ENCODE measurements at places on chromosomes 6 and 20.

DNA sequence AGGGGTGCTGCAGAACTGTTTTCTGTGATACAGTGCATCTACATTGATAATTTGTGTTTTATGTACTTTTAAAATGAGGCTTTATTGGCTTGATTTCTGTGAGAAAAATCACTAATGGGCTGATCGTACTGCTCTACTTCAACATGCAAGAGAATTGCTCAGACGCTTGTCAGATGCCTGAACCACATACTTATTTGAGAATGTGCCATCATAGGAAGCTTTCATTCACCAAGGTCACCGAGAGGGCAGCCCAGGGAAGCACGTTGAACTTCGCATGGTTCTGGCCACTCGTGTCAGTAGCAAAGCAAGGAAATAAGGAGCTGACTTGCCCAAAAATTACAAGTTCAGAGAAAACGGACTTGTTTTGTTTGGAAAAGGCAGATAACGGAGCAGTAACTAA is 168.5 kb upstream of the AKAP12 start:
- no peak for DNase-seq

DNA sequence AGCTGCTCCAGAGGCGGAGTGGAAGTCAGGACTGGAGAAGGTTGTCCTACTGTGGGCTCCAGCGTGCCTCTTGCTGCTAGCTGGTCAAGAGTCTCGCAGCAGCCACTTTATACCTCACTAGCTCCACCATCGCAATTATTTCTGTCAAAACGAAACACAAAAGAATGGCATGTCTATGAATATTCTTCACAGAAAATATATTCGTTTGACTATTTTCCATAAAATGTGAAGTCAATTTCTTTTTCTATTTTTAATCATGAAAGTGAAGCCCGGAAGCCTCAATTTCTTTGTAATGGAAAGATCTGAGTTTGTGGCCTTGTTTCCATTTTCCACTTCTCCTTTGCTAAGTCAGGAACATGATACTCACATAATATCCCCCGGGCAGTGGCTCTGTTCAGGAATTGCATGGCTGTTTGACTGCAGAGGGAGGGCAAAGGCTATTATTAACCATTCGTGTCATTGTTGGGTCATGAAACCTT is 51.7 kb downstream of the DTD1 start:
- no peak for DNase-seq

DNA sequence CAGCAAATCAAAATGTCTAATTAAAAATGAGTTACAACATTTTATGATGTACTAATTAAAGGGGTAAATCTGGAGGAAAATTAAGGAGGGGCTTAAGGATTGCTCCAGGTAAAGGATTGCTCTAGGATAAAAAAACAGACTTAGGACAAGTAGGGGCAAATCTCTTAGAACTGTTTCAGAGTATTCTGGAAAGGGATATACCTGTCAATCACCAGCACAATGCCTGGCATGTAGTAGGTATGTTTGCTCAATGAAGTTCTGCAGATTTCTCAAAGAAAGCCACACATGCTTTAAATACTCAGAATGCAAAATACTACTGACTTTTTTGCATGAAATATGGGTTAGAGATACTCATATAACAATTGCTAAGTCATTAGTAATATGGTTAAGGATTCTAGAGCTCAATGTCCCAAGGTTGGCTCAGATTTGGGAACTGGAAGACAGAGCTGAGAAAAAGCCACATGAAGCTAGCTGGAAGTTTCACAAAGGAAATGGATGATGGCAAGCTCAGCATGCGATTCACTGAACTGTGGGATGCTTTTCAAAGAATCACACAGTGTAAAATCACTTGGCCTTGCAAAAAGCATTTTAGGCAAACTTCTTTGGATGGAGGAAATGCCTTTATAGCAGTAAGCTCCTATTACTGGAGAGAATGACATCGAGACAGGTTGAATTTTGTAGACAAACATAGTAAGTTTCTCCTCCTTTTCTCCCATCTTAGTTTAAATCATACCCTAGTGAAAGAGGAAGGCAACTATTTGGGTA is 72.8 kb downstream of the MAP3K5 start:
- DNase-seq = no peak

- no peak for DNase-seq
Observed at GRCh38 chr20:59258221-59258621, 42.2 kb upstream of the EDN3 start.

GRCh38 chr6:3940703-3941102 is 91.5 kb downstream of the FAM50B start:
- no peak for DNase-seq

- DNase-seq = no peak
Observed at GRCh38 chr6:36683656-36684446, 5.3 kb downstream of the CDKN1A start.

- DNase-seq = no peak
Observed at GRCh38 chr20:2864626-2865025, 8.7 kb upstream of the PTPRA start.

GRCh38 chr6:137893726-137894125 is 26.7 kb downstream of the TNFAIP3 start:
- no peak for DNase-seq

DNA sequence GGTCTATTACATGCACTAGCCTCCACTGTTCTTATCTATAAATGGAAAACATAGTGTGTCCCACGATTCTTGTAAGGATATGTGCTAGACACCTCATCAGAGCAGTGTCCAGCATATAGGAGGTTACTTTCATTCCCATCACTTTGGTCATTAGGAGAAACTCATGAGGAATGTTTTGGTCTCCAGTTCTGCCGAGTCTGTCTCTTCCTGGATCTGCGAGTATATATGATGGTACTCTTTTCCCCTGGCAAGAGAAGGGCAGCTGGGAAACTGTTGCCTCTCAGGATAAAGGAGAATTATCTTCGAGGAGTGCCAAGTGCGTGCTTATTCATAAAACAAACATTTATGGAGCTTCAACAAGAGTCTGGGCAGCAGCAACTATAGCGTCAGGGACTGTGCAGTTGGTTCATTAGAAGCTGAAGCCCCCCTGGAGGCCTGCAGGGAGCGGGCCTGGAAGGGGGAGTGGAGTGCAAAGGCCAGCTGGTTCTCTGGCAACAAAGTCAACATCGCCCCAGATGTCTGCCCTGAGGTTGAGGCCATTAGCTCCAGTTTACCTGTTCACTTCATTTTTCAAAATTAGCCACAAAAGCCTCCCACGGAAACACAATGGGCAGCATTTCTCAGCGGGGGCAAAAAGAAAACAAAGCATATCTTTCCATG is 811.9 kb downstream of the MAFB start:
- no peak for DNase-seq
